ENCODE measurements at places on chromosomes 2 and 18.

DNA sequence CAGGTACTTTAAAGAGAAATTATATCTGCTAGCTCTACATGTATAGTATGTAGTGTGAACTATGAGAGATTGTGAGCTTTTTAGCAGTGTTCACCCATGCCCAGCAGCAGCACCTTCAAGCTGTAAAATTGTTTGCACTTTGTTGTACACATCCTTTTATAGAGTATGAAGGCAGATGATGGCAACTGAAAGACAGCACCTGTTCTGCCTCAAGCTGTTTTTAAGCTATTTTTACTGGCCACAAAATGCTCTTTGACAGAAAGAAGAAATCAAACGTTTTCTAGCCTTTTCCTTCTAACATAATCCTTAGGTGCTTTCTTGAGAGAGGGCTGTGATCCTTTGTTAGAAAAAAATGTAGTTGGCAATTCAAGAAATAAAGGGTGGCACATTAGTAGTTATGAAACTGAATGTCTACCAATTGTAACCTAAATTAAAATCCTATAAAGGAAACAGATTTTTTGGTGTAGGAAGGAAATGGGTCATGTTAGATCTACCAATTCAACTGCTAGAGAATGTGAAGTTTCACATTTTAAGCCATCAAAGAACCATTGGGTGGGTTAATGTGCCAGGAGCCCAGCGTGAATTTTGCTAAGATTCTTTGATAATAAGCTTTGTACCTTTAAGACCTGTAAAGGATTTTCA is 59.5 kb downstream of the R3HDM1 start:
- no peak for DNase-seq

GRCh38 chr2:65273344-65273743 is 45.7 kb downstream of the ACTR2 start:
- DNase-seq = no peak

GRCh38 chr18:941331-941730 is 36.7 kb downstream of the ADCYAP1 start:
- DNase-seq = no peak

DNA sequence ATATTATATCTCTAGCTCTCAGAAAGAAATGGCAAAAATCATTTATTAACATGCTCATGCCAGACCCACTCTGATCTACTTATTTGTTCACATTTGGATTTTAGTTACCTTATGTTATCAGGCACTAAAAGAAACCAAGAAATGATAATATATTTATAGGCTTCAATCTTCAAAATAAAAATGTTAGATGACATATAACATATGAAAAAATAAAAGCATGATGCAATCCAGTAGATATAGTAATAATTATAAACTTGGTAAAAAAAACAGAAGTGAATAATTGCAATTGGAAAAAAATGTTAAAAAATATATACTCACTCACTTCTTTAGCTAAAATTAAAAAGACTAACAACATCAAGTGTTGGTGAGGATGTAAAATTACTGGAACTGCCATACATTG is 248.3 kb upstream of the VRK2 start:
- no peak for DNase-seq

DNA sequence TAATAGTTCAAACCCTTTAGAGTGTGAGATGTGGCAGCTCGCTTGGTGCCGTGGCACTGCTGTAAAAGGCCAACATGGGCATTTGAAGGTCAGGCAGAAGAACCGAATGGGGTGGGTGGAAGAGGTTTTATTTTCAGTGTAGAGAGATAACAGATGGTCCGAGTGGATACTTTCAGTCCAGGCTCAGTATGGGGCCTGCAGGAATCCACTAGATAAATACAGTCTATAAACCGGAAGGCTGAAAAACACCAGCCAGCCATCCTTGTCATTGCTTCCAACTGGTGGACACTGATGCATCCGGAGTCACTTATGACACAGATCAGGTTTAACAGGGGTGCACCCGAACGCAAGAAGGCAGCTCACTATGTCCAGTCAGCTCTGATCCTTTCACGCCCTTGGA is 55.7 kb upstream of the AMMECR1L start:
- no peak for DNase-seq

GRCh38 chr18:13572721-13573120 is 153.6 kb downstream of the FAM210A start:
- DNase-seq = no peak

- no peak for DNase-seq
These were observed 71.2 kb downstream of the FIGN start for GRCh38 chr2:163664610-163665009.

GRCh38 chr2:123953846-123954245 is 71.2 kb upstream of the CNTNAP5 start:
- DNase-seq = peak; percentile 1

DNA sequence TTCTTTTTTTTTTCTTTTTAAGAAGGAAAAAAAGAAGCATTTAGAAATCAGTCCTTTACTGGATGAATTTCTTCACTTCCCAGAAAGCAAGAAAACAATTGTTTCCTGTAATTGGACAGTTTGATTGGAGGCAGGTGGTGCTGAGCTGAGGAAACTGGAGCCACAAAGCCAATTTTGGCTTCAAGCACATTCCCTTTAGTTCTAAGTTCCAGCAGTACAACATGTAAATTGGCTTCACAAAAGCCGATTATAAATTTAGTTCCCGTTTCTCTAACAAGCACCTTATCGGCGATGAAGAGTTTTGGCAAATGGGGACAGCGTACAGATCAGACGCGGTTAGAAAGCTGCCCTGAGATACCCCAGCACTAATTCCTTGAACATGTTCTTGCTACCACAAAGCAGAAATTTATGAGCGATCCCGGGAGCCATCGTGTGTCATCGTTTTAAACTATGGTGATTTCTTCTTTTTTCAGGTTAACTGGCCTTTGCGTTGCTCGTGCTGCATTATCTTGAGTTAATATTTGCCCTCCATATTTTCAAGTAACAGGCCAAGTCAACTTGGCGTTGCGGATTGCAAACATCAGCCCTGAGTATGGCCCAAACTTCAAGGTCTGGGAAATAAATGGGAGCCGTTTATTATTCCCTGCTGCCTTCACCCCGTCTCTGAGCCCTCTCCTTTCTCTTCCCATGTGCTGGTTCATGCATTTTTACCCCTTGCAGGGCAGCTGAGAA is 190.4 kb upstream of the ID2 start:
- DNase-seq = no peak

DNA sequence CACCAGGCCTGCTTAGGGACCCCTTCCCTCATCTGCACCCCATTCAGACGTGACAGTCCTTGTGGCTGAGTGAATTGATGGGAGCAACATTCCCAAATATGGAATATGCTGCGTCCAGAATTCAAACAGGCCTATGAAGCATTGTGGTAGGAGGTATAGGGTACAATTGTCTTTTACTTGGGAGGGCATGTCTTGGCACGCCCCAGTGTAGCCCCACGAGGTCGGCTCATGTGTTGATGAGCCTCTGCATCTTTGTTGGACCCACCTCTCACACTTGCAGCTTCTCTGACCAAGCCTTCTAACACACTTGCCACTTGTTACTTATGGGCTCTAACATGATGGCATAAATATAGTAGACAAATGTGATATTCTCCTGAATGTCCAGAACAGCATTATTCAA is 1.6 kb downstream of the TIMM21 start:
- no peak for DNase-seq

- DNase-seq = no peak
These were observed 250.1 kb downstream of the NDUFA10 start for GRCh38 chr2:239774933-239775622.

GRCh38 chr2:42100683-42101205 is 52.9 kb downstream of the PKDCC start:
- DNase-seq = no peak

- DNase-seq = no peak
These were observed 259.1 kb downstream of the LNPK start for GRCh38 chr2:175743011-175743410.

DNA sequence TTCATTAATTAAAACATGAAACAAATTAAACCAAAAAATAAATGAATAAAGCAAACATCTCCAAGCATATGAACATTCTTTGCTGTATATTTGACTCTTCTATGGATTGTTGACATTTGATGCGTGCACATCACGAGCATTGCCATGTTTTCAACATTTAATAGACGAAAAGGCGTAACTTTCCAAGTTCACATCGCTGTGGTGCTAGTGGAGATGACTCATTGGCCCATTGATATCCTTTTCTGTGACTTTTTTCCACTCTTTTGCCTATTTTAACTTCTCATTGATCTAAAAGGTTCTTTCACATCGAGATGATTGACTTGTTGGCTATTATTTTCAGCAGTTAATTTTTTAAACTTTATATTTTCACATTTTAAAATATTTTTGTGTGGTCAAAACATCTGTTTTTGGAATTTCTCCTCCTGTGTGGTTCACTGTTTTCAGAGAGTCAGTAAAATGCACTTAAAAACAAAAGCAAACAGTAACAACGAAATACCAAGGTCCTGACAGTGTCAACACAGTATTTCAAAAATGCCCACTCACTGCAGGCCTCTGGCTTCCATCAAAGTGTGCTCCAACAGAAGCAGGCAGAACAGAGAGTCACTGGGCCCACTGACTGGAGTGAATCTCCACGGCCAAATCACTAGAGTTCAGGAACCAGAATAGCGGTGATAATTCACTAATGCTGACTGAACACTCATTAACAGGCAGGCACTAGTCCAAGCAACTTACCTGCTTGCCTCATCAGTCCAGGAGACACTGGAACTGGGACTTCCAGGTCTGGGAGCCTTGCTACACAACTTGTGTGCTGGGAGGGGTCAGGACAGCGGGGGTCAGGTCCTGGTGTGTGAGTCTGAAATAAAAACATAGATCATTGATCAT is 372.2 kb upstream of the SMIM21 start:
- DNase-seq = no peak

DNA sequence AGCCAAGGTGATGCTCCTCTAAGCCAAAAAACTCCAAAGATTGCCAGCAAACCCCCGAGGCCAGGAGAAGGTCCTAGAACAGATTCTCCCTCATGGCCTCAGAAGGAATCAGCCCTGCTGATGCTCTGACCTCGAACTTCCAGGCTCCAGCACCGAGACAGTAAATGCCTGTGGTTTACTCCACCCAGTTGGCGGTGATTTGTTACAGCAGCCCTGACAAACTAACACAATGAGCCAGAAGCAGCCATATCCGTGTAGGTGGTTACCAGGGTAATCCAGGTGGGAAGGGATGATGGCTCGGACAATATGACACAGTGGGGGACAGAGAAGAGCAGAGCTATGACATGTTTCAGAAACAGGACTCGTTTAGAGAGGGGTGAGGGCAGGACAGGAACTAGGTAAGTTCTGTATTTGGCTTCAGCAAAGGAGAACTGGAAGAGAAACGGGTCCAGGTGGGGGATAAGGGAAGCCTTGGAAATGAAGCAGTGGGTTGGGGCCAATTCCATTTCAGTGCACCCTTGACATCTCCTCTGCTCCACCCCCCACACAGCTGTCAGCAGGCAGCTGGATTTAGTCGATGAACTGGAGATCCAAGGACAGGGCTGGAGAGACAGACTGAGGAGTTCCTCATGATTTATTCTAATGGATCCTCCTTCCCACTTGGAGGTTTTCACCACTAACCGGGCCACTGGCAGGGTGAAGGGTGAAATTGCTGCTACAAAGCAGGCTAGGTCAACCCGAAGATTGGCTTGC is 179.7 kb upstream of the SH3BP4 start:
- no peak for DNase-seq

DNA sequence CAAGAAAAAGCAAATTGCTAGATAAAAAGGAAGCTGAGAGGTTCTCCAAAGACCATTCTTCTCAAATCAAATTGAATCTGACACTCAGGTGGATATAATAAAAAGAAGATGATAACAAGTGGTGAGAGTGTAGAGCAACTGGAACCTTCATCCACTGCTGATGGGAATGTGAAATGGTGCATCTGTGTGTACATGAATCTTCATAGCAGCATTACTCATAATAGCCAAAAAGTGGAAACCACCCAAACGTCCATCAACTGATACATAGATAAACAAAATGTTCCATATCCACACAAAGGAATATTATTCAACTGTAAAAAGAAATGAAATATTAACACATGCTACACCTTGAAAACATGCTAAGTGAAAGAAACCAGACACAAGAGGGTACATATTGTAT is 357.2 kb upstream of the EPHA4 start:
- no peak for DNase-seq

DNA sequence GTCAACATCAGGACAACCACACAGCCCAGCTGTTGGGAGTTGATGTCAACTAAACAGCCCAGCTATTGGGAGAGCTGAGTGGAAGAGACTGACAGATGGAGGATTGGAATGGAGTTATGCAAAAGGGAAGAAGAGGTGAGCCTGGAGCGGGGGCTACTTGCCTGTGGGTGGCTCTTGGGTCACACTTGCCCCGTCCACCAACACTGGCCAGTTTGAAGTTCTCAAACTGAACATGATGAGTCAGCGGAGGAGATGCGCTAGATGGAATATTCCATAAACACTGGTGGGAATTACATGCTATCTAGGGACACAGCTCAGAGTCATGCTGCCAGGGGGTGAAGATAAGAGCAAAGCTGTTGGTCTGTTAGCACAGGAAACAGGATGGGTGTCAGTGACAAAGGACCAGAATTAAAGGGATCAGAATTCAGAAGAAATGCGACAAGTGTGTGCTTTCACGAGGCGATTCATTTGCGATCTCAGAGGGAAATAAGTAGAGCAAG is 33.2 kb upstream of the AGAP1 start:
- no peak for DNase-seq

GRCh38 chr2:164430166-164430783 is 191.0 kb downstream of the GRB14 start:
- no peak for DNase-seq

- DNase-seq = no peak
These were observed 598 bp downstream of the CCDC93 start for GRCh38 chr2:118013221-118013723.

GRCh38 chr18:59180150-59180845 is 39.7 kb upstream of the GRP start:
- DNase-seq = peak; percentile 14

DNA sequence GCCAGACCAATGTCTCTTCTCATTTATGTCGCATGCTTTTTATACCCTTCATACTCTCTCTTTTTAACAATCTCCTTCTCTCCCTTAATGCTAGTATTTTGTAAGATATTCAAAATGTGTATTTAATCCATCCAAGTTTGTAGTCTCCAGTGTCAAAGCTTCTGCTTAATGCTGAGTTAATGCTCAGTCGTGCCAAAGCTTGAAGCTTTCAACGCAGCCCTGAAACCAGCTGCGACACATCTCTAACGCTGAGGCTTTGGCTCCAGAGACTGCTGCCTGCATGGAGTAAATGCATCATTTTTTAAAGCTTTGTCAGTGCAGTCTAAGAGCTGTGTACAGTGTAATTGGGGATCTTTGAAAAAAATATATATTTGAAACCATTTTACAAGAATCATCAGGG is 2108.8 kb upstream of the PIK3C3 start:
- no peak for DNase-seq

GRCh38 chr2:10009811-10010781 is 33.3 kb upstream of the KLF11 start:
- no peak for DNase-seq

- no peak for DNase-seq
These were observed 104.8 kb downstream of the MYO1B start for GRCh38 chr2:191349990-191350389.

GRCh38 chr18:70068981-70069380 is 121.3 kb upstream of the CD226 start:
- no peak for DNase-seq
